ENCODE measurements at places on chromosomes 3 and 15.

DNA sequence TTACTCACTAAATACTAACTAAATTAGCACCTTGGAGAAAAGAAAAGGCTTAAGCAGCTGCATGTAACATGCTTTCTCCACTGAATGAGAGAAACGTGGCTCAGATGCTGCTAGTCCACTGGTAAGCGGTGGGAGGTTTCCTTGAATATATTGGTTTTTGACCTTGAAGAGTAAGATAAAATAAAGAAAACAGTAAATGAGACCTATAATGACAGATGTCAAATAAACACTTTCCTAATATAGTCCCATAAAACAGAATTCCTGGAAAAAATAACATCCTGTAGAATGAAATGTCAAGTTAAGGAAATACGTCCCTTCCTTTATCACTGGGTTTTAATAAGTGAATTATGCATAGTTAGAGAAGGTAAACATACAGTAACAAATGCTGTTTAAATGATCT is 215.0 kb downstream of the DPH6 start:
- no peak for DNase-seq

DNA sequence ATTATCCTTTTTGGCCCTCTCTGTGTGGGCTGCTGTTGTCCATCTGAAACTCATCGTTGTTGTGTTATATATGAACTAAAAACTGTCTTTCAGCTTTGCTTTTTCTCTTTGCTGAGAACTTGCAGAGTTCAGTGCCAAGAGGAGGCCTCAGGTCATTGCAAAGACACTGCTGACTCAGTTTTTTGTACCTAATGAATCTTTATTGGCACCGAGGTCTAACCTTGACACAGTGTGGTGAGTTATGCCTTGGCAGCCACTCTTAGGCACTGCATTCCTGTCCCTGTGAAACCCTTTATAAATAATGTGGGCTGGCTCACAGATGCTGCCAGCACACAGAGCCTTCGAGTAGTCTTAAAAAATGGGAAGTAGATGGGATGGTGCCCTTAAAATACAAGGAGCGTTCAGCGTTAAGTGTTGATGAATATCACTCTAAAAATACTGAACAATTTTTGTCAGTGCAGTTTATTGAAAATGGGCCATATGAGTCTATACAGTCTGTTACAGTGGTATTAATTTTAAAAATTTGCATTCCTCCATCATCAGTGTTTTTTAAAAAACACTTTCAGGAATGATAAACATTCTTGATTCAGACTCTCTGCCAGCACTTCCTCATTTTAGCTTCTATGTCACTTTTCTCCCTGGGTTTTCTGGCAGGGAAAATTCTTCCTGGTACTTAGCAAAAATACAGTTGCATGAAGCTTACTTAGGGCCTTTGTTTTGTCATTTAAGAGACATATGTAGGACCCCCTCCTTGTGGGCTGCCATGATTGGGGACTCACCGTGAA is 234.1 kb downstream of the CACNA2D3 start:
- DNase-seq: no peak

DNA sequence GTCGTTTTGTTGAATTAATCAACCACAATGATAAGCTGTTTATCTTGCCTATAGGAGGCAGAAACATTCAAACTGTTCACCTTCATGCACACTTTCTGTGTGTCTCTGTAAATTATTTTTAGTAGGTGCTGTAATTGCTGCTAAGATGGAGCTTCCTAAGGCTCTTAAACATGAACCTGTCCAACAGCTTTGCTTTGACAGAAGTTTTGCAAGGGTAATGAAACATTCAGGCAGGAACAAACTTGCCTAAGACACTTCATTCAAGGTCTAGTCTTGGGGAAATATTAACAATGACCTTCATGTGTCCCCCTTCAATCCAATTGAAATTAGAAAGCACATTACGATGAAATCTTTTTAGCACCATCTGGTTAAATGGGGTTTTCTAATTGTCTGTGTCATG is 156.1 kb downstream of the DIPK2A start:
- DNase-seq: no peak

GRCh38 chr3:183485093-183485492 is 56.7 kb upstream of the MCF2L2 start:
- DNase-seq: no peak

DNA sequence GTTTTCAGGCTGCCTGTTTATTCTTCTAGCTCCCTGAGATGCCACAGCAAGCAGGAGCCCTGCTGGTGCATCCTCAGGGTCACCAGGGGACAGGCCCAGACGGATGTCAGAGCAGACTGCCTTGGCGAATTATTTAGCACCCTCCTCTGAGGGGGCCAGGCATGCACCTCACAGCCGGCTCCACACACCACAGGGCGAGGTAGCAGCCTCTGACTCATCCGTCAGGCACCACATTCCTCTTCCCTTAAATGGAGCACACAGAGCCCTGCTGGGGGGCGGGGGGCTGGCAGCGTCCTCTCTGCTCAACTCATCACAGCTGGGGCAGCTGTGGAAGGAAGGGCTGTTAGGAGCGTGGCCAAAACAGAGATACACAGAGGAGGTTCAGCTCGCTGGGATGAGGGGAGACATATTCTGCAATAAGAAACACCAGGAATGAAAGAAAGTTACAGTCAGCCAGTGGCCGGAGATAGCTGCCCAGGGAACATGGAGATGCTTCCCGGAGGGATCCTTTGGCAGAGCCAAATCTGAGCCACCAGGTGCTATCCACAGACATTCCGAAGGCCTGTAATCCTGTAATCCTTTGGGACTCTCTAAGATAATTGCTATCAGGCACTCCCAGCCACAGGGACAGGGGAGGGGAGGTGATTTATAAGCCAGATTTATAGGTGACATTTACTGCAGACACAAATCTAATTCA is 13.9 kb upstream of the PRICKLE2 start:
- peak; percentile 23 for DNase-seq

DNA sequence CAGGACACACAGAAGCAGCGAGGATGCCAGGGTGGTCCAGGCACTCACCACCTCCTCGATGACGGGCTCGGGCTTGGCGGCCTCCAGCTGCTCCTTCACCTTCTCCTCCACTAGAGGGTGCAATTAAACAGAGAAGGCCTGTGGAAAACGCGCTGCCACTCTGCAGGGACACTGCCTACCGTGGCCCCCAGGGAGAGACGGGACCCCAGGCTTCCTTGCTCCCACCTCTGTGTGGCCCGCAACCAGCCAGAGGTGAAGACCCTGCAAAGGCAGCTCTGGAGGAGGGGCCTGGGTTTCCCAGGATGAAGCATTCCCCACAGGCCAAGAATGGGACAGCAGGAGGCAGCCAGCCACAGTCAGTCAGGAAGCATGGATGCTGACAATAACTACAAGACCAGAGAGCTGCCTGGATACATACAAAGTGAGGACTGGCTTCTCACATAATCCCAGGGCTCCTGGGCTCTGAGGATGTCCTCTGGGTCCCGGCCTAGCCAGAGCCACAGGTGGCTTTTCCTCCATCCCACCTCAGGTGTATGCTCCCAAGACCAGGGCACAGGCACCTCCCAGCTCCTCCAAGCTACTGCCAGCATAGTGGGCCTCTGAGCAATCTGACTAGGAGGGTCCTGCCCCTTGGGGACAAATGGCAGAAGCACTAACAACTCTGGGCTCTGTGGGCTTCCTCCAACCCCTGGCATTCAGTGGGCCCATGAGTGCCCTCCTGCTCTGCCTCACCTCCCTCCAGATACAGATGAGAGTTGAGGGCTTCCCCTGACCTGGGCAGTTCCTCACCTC is 46.2 kb downstream of the PTH1R start:
- no peak for DNase-seq

- DNase-seq: no peak
Observed at GRCh38 chr15:72198356-72199204, 993 bp upstream of the GRAMD2A start.

DNA sequence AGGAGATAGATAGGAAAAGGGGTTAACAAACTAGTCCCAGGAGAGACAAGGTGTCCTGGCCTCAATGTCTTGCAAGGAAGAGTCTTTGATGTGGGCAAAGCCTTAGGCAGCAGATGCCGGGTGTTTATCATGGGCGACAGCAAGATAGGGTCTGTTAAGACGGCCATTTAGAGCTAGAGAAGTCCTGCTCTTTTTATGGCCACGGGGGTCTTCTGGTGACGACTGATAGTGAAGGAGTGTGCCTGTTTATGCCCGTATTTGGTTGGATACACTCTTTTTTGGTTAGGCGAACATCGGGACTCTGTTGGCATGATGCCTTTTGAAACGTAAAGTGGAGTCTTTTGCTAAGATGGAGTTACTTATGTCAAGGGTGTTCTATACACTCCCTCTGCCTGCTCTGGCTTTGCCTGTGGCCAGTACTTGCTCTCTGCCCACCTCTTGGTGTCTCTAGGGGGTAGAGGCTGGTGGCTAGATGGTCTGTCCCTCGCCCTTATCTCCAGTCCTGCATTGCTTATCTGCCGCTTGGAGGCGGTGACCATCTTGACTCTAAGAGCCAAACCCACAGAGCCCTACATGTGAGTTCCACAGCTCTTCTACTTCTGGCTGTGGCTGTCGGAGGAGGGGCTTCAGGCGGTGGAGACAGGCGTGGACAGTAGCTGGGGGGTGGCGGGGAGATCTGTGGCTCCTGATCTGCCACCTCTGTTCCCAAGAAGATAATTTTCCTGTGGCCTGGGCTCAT is 55.8 kb upstream of the ZBTB38 start:
- no peak for DNase-seq

- DNase-seq: no peak
Observed at GRCh38 chr3:80734483-80734882, 966.7 kb upstream of the ROBO1 start.

GRCh38 chr15:99732124-99732750 is 1.0 kb downstream of the LYSMD4 start:
- DNase-seq: no peak

DNA sequence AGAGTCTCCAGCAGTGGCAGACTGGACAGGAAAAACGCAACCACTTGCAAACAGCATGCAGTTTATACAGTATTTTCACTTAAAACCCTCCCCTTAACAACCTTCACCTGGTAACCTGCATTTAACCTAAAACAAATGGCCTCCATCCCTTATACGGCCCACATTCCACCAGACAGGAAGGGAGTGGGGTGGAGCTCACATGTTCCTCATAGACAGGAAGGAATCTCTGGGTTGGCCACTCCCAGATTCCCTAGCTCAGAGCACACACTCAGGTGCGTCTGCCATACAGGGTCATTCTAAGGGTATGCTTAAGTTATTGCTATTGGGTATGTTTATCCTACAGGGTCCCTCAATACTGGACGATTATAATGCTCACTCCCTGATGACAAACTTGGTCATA is 16.8 kb upstream of the ABHD2 start:
- DNase-seq: no peak

DNA sequence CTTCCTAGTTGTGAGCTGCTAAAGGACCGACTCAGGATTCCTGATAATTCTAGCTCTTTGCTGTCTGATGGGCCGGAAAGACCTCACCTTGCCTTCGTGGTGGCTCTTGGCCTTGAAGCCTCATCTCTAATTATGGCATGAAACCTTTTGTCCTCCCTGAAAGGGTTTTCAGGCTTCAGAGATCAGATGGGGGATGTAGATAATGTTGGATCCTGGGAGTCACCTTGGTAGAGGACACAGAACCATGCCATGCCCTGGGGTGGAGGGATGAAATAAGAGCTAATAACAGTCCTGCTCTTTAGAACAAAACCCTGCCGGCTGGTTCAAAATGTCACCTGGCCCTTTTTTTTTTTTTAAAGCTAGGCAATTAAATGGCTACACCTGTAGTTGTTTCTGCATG is 50.8 kb upstream of the SYN2 start:
- peak; percentile 71 for DNase-seq

GRCh38 chr3:114527036-114527644 is 233.3 kb downstream of the TIGIT start:
- DNase-seq: no peak

DNA sequence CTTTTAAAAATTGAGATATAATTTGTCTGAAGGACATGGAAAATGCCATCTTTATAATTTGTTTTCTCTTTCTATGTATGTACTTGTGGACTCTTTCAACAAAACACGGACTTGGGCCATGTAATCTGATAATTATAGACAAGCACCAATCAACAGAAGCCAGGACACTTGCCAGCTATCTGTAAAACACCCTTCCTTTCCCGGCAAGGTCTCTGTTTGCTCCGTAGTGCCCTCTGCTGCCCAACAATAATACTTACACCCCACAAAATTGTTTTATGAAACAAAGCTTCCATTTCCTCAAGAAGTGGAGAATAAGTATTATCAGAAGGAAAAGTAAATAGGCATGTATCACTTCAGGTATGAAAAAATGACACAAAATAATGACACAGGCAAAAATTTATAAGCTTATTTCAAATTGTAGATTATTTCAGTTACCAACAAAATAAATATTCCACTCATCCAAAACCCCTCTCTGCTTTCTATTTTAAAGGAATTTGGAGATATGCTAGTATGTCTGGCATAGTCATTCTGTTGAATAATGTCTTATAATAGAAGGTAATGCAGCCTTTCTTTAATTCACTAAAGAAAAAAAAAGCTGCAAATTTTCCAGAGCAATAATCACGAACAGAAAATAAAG is 32.8 kb downstream of the MYH15 start:
- DNase-seq: peak; percentile 71

- DNase-seq: no peak
Observed at GRCh38 chr3:119350114-119350513, 55.9 kb downstream of the ARHGAP31 start.

DNA sequence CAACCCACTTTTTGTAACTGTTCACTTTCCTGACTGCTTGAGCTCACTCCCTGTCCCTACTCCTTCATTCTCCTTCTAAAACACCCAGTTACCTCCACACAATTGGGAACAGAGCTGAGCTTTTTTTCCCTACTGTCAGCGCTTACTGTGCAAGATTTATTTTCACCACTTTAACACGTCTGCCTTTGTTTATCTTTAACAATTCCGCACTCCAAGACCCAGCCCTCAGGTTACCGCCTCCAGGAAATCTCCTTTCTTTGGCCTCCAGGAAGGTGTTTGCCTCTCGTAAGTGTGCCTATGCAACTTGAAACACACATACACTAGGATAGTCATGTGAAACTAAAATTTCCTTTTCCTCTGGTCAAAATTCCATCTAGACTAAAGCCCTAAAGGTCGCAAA is 271.9 kb upstream of the TPRG1 start:
- DNase-seq: no peak

GRCh38 chr15:24940236-24940635 is 14.6 kb upstream of the SNRPN start:
- DNase-seq: no peak

DNA sequence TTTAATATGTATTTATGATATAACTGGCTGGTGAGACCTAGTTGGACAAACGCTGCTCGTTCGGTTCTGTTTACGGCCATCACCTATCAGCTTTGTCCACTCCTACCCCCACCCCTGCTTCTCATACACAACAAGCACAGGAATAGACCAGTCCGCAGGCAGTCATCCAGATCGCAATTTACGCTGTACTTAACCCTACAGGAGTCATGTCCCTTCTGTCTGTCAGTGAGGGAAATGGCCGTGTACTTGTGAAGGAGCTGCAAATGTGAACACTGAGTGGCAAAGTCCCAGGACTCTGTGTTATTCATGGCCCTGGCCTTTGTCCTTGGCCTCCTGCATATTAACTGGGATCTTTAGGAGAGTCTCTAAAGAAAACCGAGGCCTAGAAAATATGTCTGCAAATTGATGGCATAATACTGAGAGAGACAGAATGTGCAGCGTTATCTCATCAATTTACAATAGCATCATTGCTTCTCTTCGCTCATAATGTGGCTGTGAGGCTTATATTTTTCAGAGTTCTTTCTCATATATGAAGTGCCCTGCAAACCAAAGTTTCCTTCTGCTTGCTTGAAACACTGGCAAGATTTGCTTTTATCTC is 7.2 kb upstream of the ABHD10 start:
- peak; percentile 28 for DNase-seq

All from SK-N-DZ (cell line).